ENCODE measurements at places on chromosomes 11 and 22. TPM values are rescaled to one million over a fixed set of nuclear protein-coding genes. Genes with fewer than 3 reads are reported as not detected.

GRCh38 chr22:35526333-35526979, 14.2 kb upstream of the RASD2 start:
- DNase-seq = no peak

DNA sequence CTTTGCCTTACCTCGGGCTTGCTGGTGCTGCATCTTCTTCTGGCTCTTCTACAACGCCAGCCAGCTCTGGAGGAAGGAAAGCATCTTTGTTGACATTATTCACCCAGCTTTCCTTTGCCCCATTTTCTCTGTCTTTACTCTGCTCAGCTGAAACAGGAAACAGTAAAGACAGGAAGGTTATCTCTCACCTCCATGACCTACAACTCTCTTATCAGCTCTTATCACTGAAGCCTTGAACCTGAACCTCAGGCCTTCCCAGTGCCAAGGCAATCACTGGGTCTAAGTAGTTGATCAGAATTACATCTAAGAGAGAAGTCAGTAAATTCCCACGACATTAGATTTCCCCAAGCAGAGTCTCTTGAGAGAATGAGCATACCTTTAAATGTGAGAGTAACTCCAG, 59.6 kb upstream of the CCDC89 start:
- DNase-seq = no peak

DNA sequence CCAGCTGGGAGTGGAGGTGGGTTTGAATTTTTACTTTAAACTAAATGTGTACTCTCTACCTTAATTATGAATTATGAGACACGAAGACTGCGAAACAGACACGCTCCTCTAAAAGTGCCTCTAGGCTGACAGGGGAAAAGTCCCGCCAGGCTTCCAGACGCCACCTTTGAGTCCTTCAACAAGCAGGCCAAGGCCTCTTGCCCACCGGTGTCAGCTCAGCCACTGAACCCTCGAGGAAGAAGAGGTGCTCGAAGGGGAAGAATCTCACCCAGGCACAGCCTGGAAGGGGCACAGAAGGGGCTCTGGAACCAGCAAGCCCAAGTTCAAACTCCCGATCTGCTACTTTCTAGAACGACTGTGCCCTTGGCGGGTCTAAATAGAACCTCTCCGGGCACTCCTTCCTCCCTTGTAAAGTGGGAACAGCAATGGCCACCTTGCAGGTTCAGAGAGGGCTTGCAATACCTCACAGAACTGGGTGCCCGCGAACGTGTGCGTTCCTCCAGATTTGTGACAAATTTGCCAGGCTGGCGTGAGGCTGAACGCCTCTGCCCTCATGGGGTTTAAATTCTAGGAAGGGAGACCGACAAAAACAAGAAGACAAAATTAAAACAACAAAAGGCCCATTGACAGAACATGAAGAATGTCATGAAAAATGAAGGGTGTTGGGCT, 158.5 kb upstream of the GRK3 start:
- DNase-seq = no peak

GRCh38 chr22:36065775-36066544, 37.3 kb upstream of the RBFOX2 start:
- peak; percentile 93 for DNase-seq

DNA sequence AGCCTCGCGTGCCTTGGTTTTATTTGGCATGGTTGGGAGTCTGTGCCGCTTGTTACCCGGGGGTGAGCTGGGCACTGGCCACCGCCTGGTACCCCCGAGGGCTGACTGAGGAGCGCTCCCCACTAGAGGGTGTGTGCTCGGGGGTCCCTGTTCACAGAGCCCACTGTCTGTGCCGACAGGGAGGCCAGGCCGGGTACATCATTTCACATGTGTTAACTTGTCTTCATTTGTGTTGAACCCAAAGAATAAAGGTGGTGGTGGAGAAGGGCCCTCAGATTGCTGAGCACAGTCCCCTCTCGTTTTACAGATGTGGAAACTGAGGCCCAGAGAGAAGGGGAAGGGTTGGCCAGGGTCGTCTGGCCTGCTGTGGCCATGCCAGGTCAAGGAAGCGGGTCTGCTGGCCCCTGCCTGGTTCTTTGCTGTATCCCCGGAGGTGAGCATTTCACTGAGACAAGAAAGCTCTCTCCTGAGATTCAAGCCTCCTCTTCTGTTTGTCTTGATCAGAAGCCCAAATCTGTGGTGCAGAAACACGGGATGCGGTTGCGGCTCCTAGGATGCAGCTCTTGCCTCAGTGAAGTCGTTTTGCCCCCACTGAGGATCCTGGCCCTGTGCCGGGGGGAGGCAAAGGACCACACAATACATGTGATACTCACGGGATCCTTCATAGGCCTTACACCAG, 60.8 kb downstream of the FBLN1 start:
- DNase-seq = no peak

- no peak for DNase-seq
These were observed 530 bp downstream of the BBS1 start for GRCh38 chr11:66510990-66511339.

DNA sequence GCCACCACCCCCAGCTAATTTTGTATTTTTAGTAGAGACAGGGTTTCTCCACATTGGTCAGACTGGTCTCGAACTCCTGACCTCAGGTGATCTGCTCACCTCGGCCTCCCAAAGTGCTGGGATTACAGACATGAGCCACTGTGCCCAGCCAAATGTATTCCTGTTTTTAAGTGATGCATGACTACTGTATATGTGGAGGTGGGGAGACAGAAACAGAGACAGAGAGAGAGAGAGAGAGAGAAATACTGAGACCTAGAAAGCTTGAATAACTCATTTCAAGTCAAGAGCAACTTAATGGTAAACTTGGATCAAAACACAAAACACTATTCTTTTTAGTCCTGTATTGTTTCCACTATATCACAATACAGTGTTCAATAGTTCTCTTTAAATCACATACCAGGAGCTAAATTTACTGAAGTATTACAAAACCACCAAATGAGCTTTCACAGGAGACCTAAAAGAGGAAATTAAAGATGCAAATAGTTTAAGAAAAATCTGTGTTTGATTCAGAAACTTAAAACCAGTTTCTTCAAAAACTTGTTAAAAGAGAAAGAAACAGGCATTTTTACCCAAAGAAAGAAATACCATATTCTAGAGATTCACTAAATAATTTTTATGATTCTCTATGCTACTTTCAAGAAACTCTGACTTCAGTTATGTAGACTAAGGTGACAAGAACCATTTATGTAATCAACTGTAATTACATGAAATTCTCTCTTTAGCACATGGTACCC, 188.7 kb downstream of the ETS1 start:
- DNase-seq = no peak

The TRIM3 gene
- 14.4 TPM for total RNA-seq

- peak; percentile 53 for DNase-seq
These were observed 157.7 kb downstream of the C11orf91 start for GRCh38 chr11:33542921-33543320.

The P4HA3 gene
- 0.17 TPM for total RNA-seq

- DNase-seq = no peak
These were observed 88.5 kb downstream of the ALX4 start for GRCh38 chr11:44221456-44221855.

GRCh38 chr11:44228379-44228778, 81.6 kb downstream of the ALX4 start:
- no peak for DNase-seq

The MS4A6A gene
- 49.3 TPM for total RNA-seq

GRCh38 chr11:122207921-122208764, 92.1 kb upstream of the BLID start:
- peak; percentile 35 for DNase-seq

- DNase-seq = peak; percentile 9
These were observed 301.6 kb downstream of the TBC1D22A start for GRCh38 chr22:47064016-47064415.

DNA sequence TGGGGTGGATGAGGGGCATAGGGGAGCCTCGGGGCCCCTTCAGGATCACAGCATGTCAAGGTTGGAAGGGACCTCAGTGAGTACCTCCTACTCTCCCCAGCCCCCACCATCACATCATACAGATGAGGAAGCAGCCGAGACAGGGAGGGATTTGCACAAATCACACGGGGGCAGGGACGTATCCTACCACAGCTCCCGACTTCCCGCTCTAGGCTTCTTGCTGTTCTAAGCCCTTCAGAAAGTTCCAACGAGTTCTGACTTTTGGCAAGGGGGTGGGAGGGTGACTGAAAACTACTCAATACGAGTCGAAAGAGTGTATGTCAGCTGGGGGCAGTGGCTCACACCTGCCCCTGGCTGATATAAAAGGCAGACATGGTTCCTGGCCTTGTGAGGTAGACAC, 4.7 kb upstream of the RAD9A start:
- DNase-seq = no peak

- DNase-seq = no peak
These were observed 184.4 kb upstream of the C11orf87 start for GRCh38 chr11:109237636-109238035.

The SUSD2 gene
- 3.3 TPM for total RNA-seq

DNA sequence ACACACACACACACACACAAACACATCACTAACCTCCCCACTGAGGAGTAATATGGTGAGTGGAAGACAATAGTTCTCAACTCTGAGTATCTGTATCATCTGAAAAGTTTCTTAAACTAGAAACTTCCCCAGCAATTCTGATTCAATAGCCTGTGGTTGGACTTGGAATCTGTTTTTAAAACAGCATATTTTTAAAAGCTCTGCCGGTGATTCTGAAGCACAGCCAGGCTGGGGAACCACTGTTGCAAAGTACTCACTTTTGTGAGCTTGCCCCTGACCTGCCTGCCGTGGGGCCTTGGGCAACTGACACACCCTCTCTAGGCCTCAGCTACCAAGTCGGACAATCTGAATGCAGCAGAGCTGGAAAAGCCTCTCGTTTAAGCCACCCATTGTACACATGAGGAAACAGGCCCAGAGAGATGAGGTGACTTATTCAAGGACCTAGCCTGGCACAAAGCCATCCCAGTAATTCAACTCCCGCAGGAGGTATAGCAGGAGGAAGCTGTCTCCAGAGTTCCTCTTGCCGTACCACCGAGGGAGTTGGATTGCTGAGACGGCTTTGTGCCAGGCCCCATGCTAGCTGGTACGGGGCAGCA, 8.9 kb downstream of the SLC15A3 start:
- DNase-seq = no peak

DNA sequence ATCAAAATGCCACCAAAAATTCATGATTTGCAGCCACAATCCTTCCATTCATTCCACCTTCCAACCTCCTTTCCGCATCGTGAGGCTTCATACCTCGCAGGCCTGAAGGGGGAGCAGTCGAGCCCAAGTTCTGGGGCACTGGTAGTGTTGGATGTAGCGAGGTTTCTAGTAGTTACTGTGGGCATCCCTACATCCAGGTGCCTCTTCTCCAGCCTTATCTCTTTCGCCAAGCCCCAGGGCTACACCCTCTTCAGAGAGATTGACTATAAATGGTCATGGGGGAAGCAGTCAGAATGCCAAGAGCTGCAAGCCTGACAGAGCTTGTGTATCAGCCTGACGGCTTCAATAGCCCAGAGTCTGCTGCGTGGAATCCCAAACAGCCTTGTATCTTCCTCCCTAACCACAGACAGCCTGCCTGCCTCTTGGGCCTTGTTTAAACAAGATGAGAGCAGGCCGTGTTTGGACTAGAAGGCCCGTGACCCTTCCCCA, 28.9 kb downstream of the CLMP start:
- peak; percentile 54 for DNase-seq

GRCh38 chr11:34405079-34405858, 33.5 kb upstream of the CAT start:
- DNase-seq = no peak

- no peak for DNase-seq
These were observed 11.9 kb downstream of the UFD1 start for GRCh38 chr22:19466848-19467752.

DNA sequence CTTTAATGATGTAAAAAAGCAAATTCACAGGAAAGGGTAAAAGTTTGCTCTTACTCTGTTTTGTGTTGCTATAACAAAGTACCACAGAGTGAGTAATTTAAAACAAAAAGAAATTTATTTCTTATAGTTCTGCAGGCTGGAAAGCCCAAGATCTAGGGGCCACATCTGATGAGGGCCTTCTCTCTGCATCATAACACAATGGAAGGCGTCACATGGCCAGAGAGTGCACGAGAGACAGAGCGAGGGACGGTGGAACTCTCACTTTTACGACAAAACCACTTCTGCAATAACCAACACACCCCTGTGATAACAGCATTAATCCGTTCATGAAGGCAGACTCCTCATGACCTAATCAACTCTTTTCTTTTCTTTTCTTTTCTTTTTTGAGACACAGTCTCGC, 31.1 kb downstream of the CD6 start:
- DNase-seq = no peak

The RRAS2 gene
- 30.6 TPM for total RNA-seq

GRCh38 chr11:106137061-106137460, 59.6 kb downstream of the AASDHPPT start:
- no peak for DNase-seq

The OR52A1 gene
- total RNA-seq = not detected

Data from left ventricle myocardium superior (tissue), 1 donor.